Activated CD8-positive, alpha-beta T cell treated with anti-CD3 and anti-CD28 coated beads for 36 hours (primary cell): ENCODE measurements at places on chromosomes 6 and 20. TPM values are rescaled to one million over a fixed set of nuclear protein-coding genes. Genes with fewer than 3 reads are reported as not detected.

GRCh38 chr20:46635514-46636136 is 15.6 kb downstream of the SLC13A3 start:
- DNase-seq = no peak
- H3K27me3 ChIP-seq = peaks cover 7% of the 10 kb centered on the region
- no peak overlapping the region for H3K27ac ChIP-seq
- H3K4me3 ChIP-seq = no peak overlapping the region
- no peaks in the 10 kb centered on the region for H3K36me3 ChIP-seq

DNA sequence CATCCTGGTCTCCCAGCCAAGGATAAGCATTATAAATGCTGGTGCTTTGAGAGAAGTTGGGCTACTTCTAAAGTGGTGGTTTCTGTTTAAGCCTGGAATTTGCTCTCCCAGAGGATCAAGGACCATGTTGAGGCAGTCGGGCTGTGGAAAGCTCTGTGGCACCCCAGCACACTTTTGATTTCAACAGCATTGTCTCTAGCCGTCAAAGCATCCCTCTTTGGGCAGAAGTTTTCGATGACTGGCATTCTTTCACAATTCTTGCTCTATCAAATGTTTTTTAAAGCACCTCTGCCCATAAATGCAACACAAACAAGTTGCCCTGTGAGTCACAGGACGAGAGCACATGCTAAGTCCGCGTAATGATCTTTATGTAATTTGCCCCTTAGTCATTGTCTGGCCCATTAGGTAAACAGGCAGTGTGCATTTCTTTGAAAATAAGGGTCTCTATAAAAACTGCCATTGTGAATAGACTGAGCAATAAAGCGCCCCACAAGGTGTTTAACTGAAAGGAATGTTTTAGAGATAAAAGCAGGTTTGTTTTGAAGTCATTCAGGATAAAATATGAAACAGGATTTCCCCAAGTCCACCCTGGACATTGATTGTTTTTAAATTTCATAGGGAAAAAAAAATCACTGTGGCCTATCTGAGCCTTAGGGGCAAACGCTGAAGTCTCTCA is 44.7 kb upstream of the FOXQ1 start:
- peaks cover 8% of the 10 kb centered on the region for H3K27me3 ChIP-seq
- H3K36me3 ChIP-seq = no peaks in the 10 kb centered on the region
- no peak overlapping the region for H3K27ac ChIP-seq
- no peak overlapping the region for H3K4me3 ChIP-seq
- DNase-seq = no peak
- H3K4me1 ChIP-seq = no peaks in the 10 kb centered on the region

GRCh38 chr6:160277546-160277945 is 18.9 kb upstream of the SLC22A2 start:
- no peak overlapping the region for H3K27ac ChIP-seq
- H3K27me3 ChIP-seq = peaks cover 4% of the 10 kb centered on the region
- no peaks in the 10 kb centered on the region for H3K4me1 ChIP-seq
- no peak overlapping the region for H3K4me3 ChIP-seq

DNA sequence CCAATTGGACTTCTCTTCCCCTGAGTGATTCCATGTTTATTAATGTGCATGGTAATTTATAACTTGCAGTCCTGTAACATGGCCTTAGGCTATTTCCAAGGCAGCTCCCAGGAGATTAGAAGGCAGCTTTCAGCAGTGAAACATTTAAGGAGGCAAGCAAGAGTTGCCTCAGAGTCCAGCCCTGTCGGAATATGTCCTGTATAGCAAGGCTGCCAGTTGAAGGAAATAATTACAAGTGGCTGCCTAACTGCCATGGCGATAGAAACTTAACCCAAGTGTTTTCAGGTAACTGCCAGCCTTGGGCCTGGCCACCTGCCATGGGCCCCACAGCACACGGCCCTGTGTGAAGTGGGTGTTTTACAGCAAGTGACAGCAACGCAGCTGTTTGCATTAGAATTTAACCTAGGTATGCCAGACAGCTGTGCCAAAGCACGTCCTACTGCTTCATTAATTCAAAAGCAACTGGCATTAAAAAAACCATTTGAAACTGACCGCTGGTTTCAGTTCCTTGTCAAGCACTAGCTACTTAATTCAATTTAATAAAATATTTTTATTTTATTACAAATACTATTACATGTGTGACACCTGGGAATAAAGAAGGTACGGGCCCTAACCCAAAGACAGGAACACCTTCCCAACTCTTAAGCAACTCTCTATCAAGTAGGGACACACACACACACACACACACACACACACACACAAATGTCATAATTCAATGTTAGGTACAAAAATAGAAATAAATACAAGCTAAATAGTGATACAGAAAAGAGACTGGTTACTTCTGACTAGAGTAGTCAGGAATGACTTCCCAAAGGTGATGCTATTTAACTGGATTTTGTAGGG is 151.8 kb upstream of the HEY2 start:
- H3K4me3 ChIP-seq = no peak overlapping the region
- H3K27me3 ChIP-seq = peaks cover 5% of the 10 kb centered on the region
- no peaks in the 10 kb centered on the region for H3K36me3 ChIP-seq
- no peak overlapping the region for H3K27ac ChIP-seq
- DNase-seq = no peak

DNA sequence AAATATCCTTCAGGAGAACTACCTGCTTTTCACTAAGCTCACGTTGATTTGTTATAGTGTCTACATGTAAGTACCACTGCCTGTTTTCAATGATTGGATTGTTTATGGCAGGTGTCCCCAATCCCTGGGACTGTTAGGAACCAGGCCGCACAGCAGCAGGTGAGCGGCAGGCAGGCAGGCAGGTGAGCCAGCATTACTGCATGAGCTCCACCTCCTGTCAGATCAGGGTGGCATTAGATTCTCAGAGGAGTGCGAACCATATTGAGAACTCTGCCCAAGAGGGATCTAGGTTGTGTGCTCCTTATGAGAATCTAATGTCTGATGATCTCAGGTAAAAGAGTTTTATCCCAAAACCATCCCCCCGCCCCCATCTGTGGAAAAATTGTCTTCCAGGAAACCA is 303.3 kb downstream of the EYA4 start:
- DNase-seq = no peak
- no peaks in the 10 kb centered on the region for H3K36me3 ChIP-seq
- H3K4me1 ChIP-seq = no peaks in the 10 kb centered on the region
- H3K4me3 ChIP-seq = no peak overlapping the region
- no peak overlapping the region for H3K27ac ChIP-seq
- H3K27me3 ChIP-seq = peaks cover 6% of the 10 kb centered on the region

- no peak overlapping the region for H3K4me3 ChIP-seq
- H3K27me3 ChIP-seq = peaks cover 16% of the 10 kb centered on the region
- H3K4me1 ChIP-seq = no peaks in the 10 kb centered on the region
- DNase-seq = no peak
These were observed 100.8 kb upstream of the PREP start for GRCh38 chr6:105503641-105504040.

The MATN4 gene
- total RNA-seq = 0.74 TPM

The EEF1A1 gene
- total RNA-seq = 15,634 TPM

The HLA-DMB gene
- 3.5 TPM for total RNA-seq

The MEI4 gene
- not detected for total RNA-seq
